Stimulated activated CD4-positive, alpha-beta T cell treated with anti-CD3 and anti-CD28 coated beads, Interleukin-2, amount 100 ng/mL, for 48 hours (primary cell): ENCODE measurements at places on chromosomes 16 and 17.

DNA sequence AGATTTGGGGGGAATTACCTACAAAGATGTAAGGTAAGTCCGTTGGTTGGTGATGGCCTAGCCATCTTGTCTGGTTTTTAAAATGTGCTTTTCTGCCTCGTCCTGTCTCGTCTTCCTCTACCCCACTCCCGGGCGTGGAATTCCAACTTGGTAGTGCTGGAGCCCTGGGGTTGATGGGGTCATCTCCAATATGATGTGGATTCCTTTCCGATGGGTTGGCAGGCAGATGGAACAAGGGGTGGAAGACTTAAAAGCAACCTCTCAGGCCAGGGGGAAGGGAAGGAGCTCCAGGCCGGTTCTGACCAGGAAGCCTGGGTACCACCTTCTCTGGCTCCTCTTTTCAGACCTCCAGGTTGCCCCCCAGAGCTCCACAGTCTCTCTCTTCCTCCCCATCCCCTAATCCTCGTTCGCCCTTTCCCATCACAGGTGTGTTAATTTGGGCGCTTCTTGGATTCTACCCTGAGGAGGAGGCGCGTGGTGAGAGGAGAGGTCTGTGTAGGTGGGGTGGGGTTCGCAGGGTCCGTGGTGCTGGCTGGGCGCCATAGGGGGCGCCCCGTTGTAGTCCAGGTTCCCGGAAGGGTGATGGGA, 5.1 kb upstream of the HOXB2 start:
- DNase-seq, result no peak

- DNase-seq, result no peak
Observed at GRCh38 chr17:61189968-61190367, 209.7 kb upstream of the TBX2 start.

DNA sequence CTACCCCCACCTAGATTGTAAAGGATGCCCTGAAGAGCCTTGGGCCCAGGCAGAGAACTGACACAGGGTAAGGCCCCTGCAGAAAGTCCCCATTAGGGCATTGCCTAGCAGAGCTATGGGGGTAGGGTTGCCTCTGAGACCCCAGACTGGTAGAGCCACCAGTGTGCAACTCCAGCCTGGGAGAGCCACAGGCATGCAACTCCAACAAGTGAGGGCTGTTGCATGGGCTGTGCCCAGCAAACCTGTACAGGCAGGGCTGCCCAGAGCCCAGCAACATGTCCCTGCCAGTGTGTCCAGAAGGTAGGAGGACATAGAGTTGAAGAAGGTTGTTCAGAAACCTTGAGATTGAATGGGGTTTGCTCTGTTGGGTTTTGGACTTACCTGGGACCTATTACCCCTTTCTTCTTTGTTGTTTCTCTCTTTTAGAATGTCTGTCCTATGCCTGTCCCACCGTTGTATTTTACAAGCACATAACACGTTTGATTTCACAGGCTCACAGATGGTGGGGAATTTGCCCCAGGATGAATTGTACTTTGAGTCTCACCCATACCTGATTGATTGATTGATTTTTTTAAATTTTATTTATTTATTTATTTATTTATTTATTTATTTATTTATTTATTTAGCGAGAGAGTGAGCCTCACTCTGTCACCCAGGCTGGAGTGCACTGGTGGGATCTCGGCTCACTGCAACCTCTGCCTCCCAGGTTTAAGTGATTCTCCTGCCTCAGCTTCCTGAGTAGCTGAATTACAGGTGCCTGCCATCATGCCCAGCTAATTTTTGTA, 16.4 kb downstream of the SGF29 start:
- no peak for DNase-seq

GRCh38 chr17:78082988-78083387, 45.6 kb downstream of the TMC6 start:
- DNase-seq, result no peak

DNA sequence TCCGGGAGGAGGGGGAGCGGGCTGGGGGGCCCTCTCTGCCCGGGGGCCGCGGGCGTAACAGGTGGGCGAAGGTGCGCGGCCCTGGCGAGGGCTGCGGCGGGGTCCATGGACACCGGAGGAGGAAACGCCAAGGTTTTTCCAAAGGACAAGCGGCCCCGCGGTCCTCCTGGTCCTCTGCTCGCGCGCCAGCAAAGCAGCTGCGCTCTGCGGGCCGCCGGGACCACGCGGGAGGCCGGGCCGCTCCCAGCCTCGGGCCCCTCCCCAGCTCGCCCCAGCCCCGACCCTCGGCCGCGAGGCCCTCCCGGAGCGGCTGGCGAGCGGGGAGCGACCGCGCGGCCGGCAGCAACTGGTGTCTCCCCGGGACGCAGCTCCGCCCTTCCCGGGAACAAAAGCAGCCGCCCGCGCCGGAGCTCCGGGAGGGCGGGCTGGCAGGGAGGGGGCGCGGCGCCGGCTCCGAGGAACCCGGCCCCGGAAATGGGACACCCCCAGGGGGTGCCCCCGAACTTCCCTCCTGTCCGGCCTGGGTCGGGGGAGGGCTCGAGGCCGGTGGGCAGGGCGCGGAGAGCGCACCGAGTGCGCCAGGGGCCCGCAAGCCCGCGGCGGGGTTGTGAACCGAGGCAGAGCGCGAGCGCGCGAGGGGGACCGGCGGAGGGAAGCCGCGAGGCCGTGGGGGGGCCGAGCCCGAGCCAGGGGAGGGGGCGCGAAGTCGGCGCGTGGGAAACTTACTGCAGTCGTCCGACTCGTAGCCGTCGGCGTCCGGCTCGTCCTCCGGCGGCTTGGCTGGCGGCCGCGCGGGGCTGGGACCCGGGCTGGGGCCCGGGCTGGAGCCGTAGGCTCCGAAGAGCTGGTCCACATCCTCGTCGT, 837 bp downstream of the DOC2B start:
- no peak for DNase-seq

DNA sequence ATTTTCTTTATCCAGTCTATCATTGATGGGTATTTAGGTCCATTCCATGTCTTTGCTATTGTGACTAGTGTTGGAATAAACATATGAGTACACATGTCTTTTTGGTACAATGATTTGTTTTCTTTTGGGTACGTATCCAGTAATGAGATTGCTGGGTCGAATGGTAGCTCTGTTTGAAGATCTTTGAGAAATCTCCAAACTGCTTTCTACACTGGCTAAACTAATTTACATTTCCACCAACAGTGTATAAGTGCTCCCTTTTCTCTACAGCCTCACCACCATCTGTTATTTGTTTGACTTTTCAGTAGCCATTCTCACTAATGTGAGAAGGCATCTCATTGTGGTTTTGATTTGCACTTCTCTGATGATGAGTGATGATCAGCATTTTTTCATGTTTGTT, 103.7 kb downstream of the GOSR1 start:
- no peak for DNase-seq

DNA sequence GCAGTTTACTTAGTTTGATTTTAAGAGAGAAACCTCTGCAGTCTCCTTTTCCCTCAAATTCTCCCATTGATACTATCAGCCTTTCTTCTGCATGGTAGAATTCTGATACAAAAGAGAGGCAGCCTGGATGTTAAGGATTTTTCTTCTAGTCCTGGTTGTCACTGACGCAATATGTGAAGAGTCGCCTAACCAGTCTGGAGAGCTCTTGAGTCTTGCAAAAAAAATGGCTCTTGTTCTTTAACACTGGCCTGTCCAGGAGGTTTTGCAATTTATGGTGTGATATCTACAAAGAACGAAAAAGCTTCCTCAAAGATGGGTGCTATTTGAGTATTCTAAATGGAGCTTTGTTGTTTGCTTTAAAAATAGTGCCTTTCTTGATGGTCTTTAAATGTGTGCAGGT, 28.9 kb downstream of the COX10 start:
- no peak for DNase-seq

DNA sequence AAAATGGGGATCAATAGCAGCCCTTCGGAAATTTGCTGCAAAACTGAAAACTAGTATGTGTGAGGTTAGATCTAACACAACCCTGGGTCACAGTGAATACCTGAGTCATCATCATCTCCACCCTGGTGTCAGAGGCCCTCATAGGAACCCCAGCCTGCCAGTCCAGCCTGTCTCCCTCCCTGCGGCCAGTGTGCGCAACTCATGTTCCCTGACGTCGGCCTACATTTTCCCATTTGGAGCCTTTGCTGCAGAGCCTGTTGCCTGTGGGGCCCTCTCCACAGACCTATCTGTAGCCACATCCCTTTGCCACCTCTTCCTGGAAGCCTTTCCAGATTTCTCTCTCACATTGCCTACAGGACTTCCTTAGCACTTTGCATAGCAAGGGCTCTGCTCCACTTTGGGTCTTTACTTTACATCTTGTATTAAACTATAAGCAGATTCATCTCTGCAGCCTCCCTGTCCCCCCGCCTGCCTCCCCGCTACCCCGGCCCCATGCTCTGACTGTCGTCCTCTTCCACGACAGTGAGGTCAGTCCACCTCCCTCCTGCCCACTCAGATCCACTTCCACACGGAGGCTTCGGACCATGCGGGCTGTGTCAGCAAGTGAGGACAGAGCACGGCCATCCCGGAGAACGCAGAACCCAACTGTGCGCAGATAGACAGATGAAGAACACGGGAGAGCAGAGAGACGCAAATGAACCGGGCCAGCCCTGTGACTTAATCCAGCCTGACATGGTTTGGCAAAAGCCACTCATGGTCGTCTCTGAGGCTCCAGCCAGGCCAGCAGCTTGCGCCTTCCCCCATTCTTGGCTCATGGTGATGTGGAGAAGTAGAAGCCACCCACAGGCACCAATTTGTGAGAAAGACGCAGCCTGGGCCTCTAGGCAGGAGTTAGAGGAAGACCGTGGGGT, 31.0 kb downstream of the NGFR start:
- no peak for DNase-seq

GRCh38 chr16:63223851-63224250, 1187.6 kb upstream of the CDH8 start:
- DNase-seq, result no peak

- no peak for DNase-seq
Observed at GRCh38 chr17:29504711-29505110, 62.1 kb downstream of the ABHD15 start.

- no peak for DNase-seq
Observed at GRCh38 chr16:65349626-65350025, 227.8 kb upstream of the CDH11 start.

DNA sequence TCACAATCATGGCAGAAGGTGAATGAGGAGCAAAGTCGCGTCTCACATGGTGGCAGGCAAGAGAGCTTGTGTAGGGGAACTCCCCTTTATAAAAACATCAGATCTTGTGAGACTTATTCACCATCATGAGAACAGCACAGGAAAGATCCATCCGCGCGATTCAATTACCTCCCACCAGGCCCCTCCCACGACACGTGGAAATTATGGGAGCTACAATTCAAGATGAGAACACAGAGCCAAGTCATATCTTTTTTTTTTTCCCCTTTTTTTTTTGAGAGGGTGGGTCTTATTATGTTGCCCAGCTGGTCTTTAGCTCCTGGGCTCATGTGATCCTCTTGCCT, 60.0 kb downstream of the RPTOR start:
- no peak for DNase-seq
